ENCODE measurements at places on chromosomes 11 and 22.

GRCh38 chr11:4559527-4560440 is 14.8 kb downstream of the OR52M1 start:
- DNase-seq, result no peak

DNA sequence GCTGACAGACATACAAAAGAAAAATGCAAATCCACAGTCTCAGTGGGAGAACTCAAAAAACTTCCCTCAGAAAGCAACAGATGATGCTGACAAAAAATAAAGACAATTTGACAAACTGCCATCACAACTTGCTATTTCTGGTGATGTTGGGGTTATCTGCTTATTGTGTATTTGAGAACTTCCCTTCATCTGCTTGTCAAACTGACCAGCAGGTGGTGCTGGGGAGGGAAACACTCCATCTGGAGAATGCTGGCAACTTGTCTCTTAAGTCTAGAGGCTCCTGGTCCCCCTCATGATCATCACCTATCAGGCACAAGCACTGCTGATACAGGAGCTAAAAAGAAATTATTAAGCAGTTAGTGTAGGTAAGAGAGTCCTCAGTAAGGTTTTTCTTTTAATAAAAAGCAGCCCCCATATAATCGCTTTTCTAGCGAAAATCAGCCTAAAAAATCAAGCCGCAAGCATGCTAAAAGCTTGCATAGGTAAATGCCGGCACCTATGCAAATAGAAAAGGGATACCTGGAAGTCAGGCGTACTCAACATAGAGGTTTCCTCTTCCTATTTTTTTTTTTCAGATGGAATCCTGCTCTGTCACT is 9.8 kb upstream of the FAM111B start:
- DNase-seq, result peak; percentile 69

DNA sequence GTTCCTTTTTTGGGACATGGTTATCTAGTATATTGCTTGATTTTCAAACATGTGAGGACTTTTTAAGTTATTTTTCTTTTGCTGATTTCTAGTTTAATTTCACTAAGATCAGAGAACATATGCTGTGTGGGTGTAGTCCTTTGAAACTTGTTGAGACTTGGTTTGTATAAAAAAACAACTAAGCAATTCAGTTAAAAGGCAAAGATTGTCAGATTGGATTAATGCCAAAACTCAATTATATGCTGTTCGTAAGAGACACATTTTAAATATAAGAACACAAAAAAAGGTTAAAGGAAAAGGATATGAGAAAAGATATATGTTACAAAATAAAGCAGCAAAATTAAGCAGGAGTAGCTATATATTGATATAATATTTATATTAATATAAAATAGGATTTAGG is 17.8 kb upstream of the RRM1 start:
- no peak for DNase-seq

DNA sequence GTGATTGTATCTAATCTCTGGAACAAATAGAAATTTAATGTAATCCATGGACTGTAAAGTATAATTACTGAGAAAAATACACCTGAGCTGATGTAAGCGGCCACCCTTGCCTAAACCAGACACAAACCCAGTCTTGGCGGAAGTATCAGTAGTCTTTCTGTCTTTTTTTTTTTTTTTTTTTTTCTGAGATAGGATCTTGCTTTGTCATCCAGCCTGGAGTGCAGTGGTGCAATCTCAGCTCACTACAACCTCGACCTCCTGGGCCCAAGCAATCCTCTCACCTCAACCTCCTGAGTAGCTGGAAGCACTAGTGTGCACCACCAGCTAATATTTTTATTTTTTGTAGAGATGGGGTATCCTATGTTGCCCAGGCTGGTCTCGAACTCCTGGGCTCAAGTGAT is 5.5 kb upstream of the CXCR5 start:
- DNase-seq, result no peak

DNA sequence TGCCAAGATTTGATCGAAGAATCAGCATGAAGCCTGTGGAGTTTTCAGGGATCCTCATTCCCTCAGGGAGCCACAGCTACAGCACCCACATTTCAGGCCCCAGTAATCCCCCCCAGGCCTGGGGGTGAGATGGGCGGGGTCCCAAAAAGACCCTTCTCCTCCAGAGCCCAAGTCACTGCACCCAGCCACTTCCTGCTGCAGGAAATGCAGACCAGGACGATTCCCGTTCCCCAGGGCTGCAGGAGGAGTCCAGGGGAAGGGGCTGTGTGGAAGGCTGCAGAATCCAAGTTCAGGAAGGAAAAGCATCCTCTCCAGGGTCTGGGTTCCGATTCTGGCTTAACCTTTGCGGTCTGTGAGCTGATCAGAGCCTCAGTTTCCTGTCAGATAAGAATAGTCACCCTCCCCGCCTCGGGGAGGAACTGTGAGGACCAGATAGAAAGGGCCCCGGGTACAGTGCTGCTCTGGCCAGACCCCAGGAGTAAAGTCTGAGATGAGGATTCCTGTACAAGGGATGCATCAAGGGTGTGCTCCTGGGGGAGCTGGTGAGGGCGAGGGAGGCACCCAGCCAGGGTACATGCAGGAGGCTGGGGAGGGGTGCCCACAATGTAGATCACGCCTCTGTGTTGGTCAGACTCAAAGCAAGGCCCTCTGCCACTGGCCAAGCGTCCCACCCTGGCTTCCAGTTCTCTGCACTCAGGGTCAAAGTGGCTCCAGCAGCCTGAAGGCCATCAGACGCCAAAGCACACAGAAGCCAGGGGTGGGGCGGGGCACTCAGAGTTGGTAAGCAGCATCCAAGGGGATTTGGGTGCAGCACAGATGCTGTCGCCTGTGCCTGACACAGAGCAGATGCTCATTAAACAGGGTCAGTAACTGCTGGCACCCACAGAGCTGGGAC is 30.1 kb upstream of the TP53I11 start:
- no peak for DNase-seq

DNA sequence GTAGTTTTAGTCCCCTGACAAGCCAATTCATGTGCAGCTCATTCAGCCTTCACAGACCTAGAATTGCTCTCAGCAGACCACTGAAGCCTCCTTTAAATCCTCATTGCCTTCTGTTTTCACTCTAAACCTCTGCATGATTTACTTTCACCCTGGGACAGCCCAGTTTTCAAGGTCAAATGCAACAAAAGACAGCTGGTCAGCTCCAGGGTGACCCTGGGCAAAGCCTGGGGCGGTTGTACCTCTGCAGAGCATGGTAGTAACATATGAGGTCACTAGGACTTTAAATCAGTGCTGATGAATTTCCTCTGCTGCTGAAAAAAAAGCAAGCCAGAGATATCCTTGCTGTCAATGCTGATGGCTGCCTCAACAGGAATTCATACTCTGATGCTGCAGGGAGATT is 62.2 kb downstream of the SERGEF start:
- DNase-seq, result no peak

- DNase-seq, result no peak
Measured at GRCh38 chr11:127268932-127269331, 268.4 kb upstream of the KIRREL3 start.

DNA sequence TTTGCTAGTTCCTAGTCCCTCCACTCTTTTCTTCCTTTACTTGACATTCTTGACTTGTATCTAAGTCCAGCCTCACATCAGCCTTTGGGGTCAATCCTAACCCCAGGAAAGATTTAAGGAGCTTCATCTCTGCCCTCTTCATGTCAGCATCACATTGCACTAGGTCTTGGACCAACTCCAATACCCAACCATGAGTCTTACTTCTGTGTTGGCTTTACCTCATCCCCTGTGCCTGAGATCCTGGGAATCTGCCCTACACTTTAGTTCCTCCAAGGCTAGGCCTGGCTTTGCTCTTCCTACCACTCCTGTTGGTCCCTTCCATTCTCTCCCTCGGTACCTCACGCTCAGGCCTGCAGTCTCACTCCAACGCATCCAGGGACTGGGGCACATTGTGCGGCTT is 117.0 kb downstream of the SLC1A2 start:
- peak; percentile 23 for DNase-seq

DNA sequence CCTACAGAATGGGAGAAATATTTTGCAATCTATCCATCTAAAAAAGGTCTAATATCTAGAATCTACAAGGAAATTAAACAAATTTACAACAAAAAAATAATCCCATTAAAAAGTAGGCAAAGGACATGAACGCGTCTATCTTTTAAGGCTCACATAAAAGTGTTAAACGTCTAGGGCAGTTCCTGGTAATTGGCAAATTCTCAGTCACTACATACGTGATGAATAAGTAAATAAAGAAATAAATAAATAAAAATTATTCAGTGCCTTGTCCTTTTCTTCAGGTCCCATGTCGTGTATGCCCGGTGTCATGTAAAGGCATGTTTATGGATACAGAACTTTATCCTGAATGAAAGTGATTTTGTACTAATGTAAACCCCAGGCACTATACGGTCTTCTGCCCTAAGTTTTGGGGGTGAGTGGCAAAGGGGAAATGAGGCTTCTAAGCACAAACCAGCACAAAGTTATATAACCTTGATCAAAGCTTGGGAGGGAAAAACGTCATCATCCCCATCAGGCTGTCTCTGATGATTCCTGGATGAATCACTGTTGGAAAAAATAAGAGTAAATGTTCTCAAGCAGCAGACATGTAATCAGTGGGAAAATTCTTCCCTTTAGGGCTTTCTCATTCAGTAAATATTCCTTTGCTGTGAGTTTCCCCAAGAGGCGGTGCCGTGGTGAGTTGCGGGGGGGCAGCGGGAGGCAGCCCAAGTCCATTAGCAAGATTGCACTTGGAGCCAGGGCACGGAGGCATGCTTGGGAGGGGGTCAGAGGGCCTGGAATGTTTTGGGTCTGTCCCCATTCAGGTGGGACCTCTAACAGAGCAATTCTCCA is 30.4 kb upstream of the MICAL2 start:
- DNase-seq, result peak; percentile 99

DNA sequence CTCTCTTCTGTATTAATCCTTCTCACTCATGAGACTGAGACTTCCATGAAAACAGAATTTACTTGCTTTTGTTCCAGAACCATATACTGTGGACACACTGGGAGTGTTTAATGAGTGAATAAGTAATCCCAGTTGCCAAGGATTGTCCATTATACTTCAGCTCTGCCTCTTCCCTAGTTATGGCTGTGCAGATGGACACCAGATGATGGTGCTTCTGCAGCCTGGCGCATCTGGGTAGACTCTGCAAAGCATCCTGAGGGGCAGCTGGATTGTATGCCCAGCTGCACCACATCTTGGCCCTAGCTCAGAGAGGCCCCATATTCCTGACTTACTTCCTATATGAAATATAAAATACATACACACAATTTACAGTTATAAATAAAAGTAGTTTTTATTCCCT is 43.5 kb downstream of the DBX1 start:
- DNase-seq, result peak; percentile 27

DNA sequence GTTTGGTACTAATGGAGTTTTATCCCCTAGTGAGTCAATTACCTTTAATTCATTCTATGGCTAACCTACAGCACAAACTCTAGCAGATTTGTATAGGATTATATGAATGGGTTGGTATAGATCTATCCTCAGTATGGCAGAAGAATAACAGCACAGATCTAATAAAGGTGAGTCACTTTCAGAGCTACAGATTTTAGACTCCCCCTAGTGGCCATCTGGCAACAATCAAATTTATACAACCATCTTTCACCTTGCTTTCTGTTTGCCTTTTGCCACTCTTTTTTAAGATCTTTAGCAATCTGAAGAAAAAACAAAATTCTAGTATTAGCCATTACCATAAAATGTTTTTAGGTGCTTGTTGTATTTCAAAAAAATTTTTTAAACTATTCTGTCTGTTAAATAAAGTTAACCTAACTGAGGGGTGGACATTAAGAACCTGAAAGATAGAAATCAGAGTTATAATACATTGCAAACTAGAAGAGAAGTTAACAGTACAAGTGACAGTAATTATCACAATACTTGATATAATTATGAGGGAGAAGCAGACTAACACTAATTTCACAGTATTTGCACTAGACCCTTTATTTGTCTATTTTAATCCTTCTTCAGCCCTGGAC is 25.8 kb downstream of the DDIAS start:
- DNase-seq, result peak; percentile 62

DNA sequence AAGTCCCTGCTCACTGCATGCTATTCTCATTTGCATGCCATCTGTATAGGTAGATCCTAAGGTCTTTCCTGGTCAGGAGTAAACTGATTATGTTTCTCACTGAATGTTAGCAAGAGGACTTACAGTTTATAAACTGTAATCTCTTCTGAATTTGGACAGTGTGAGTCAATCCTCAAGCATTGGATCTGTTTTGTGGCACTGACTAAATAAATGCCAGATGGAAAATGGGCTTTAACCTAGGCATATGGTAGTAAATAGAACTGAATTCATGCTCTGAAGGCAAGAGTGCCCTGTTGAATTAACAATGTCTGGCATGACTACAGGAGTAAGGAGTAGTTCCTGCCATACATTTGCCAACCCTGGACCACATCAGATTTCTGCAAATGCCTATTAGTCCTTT is 11.4 kb downstream of the FAM181B start:
- peak; percentile 27 for DNase-seq

DNA sequence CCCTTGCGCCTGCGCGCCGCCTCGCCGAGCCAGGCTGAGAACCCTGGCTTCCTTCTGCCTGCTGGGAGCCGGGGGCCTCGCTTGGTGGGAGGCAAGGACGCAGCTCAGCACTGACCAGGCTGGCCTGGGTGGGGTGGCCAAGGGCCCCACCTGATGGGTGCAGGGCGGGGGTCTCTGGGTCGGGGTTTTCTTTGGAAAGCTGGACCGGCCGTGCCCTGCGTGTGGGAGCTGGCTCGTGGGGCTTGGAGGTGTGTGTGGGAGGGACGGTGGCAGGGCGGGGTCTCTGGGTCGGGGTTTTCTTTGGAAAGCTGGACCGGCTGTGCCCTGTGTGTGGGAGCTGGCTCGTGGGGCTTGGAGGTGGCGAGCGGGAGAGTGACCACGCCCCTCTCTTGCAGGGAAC is 6.2 kb downstream of the GRAMD4 start:
- DNase-seq, result no peak

- peak; percentile 90 for DNase-seq
Measured at GRCh38 chr11:35484435-35484834, 41.0 kb downstream of the PAMR1 start.

GRCh38 chr11:69638941-69639681 is 1.8 kb upstream of the CCND1 start:
- DNase-seq, result peak; percentile 96

DNA sequence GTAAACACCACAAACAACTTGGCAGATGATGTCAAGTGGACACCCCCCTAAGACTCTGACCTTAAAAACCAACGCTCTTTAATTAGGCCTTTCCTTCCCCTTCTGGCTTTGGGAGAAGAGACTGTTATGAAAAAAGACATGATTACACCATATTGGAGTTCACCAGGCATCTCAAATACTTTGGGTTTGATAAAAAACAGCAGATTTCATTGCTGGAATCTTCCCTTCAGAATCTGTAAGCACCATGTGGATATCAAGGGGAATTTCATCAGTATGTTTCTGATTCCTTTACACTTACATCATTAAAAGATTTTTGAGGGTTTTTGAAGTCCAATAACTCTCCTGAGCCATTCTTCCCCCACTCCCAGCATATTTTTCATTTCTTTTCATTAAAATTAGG is 85.6 kb downstream of the KIRREL3 start:
- DNase-seq, result peak; percentile 86

DNA sequence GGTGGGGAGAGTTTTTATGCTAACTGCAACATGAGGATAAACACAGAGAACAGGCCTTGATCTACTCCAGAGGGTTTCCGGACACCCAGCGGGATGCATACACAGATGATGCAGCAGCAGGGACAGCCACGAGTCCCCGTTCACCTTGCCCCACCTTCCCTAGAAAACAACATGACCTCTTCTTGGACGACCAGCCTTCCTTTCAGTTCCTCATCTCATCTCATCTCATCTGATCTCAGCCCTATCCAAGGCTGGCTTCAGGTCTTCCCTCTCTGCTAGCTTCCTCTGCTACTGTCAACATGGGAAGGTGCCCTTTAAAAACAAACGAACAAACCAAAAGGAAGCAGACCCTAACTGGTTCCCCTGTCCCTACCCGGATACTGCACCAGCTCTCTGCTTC is 1356.2 kb downstream of the TBC1D22A start:
- no peak for DNase-seq

GRCh38 chr11:121225382-121225781 is 67.2 kb upstream of the SC5D start:
- no peak for DNase-seq

All from EH (cell line).